ENCODE measurements at places on chromosomes 11 and 22.

GRCh38 chr22:19524170-19525115 is at the start of gene CLDN5:
TSS of gene CLDN5 (minus strand) at chr22:19524410. CDS start at chr22:19524255, 155 bp downstream.
- no peak for DNase-seq

- no peak for DNase-seq
Measured at GRCh38 chr11:124863137-124863825, 2.0 kb upstream of the ROBO3 start.

DNA sequence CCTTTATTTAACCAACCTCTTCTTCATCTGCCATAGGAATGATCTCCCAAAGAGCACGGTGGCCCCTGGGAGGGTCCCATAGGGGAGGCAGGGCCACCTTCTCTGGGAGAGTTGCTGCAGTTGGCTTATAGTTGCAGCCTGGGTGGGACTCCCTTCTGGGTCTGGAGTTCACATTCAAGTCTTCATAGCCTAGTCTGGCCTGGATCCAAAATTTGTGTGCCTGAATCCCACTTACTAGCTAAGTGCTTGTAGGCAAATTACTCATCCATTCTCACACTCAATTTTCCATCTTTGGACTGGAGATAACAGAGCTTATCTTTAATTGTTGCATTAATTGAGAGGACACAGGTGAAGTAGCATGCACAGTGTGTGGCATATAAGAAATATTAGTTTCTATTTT is 163.6 kb downstream of the GRIK4 start:
- no peak for DNase-seq

DNA sequence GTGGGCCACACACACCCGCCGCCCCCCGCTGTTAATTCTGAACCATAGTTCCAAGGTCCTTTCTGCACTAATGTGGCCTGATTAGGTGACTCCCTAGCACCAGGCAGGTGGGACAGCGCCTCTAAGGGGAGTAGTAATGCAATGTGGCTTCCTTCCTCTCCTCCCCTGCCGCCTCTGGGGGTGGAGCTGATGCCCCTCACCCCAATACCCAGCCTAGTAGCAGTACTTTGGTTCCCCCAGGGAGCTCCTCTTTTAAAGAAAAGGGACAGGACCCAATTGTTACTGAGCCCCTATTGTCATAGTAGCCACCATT is 14.4 kb downstream of the RTN4RL2 start:
- DNase-seq = no peak

DNA sequence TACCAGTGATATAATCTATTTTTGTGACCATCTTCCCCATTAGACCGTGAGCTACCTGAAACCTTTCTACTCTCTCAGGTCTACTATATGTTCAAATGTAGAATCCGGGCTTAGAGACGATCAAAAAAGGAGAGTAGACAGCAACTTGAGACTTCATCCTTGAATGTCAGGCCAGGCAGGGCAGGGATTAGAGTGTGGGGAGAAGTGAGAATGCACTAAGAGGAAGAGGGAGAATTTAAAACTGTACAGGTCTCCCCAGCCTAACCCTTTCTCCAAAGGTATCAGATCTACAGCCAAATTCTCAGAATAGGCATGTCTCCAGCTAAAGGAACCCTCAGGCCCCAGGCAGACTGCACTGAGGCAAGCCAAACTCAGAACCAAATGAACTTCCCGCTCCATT is 935 bp downstream of the LAMTOR1 start:
- no peak for DNase-seq

- DNase-seq = no peak
Measured at GRCh38 chr11:83823461-83824025, 537.4 kb upstream of the CCDC90B start.

GRCh38 chr22:45318558-45319323 is 9.0 kb downstream of the FAM118A start:
- DNase-seq = no peak

- no peak for DNase-seq
Measured at GRCh38 chr11:1755692-1756561, 5.5 kb upstream of the IFITM10 start.

- DNase-seq = no peak
Measured at GRCh38 chr22:22761606-22761962, 117.2 kb downstream of the GGTLC2 start.

GRCh38 chr22:42792909-42793847 is 63.9 kb downstream of the ARFGAP3 start:
- no peak for DNase-seq

GRCh38 chr11:8258289-8258688 is 5.4 kb downstream of the LMO1 start:
- DNase-seq = no peak

- no peak for DNase-seq
Measured at GRCh38 chr11:60634126-60634525, 65.3 kb upstream of the MS4A8 start.

DNA sequence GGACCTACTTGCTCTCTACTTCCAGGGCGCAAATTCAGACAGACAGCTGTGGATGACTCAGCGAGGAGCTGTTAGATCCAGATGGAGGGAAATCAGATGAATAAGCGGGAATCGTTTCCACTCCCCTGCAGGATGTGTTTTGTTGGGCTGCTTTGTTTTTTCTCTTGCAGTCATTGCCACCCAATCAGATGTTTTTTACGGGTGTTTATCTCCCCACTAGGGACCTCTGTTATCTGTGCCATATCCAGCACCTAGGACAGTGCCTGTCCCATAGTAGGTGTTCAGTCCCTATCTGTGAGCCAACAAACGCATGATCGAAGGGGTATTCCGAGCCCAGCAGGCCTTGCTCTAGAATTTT is 51.1 kb upstream of the PARVG start:
- DNase-seq = no peak

DNA sequence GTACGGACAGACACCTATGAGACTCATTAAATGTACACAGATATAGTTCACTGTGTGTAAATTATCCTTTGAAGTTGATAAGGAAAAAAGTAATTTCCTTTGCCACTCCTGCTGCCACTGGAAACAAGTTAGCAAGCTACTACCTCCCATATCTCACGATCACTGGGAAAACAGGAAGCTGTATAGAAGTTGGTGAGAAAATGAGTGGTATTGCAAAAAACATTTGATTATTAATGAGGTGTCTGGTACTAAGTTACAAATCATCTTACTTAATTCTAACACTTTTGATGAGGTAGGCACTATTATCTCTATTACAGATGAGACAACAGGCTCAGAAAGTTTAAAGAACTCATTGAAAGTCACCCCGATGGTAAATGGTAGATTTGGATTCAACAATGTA is 68.5 kb downstream of the GAB2 start:
- DNase-seq = no peak

- DNase-seq = no peak
Measured at GRCh38 chr11:67268962-67269268, 2.6 kb downstream of the GRK2 start.

GRCh38 chr11:119169282-119169719 is 776 bp downstream of the NLRX1 start:
- DNase-seq = no peak

DNA sequence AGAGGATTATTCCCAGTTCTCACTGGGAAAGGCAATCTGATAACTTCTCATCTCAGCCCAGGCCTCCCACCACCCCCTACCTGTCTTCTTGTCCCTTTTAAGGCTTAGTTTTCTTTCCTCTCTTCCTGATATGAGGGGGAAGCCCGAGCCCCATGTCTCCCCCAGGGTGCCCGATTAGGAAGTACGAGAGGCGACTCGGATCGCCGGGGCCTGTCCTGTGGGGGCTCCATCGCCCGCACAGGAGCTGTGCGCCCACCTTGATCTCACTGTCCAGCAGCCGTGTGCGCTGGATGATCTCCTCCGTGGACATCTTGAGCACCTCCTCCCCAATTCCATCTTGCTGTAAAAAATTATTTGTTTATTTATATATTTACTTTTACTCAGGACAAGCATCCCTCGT is 628 bp downstream of the PSMC3 start:
- no peak for DNase-seq

GRCh38 chr11:102971766-102972165 is 16.2 kb upstream of the MMP13 start:
- DNase-seq = no peak

DNA sequence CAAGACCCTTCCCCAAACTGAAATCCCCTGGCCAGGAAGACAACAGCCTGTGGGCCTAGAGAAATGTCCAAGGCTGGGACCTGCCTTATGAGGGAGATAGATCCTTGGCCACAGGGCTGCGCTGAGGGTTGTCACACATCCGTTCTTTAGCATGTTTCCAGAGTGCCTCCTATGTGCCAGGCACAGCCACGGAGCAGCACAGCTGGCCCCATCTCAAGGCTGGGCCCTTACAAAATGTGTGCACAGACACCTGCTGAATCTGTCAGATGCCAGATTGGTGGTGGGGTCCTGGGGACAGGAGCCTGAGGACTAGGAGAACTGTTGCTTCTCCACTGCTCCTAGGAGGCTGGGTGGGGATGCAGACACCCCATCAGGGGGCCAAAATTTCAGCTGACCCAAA is 11.2 kb downstream of the GRIK4 start:
- DNase-seq = no peak

- DNase-seq = no peak
Measured at GRCh38 chr22:23754980-23755636, 883 bp upstream of the VPREB3 start.

DNA sequence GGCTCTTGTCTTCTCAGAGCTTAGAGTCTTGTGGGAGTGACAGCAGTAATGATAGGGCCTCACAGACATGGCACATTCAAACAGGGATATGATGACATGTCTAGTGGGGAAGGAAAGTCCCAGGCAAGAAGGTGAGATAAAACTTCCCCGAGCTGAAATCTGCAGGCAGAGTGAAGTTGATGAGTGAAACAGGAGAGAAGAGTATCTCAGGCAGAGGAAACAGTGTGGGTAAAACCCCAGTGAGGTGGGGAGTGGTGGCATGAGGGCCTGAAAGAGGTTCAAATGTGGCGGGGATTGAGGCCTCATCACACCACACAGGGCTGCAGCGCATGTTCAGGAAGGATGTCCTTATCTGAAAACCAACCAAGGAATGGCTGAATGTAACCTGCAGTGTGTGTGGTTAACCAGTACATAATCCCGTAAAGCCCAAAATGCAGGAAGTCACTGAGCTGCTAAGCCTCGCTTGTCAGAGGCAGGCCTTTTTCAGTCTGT is 153.8 kb upstream of the E2F8 start:
- DNase-seq = no peak

GRCh38 chr22:27715106-27715505 is 86.5 kb downstream of the MN1 start:
- DNase-seq = no peak

- DNase-seq = peak; percentile 73
Measured at GRCh38 chr11:58900479-58901420, 38.5 kb upstream of the GLYATL1 start.

DNA sequence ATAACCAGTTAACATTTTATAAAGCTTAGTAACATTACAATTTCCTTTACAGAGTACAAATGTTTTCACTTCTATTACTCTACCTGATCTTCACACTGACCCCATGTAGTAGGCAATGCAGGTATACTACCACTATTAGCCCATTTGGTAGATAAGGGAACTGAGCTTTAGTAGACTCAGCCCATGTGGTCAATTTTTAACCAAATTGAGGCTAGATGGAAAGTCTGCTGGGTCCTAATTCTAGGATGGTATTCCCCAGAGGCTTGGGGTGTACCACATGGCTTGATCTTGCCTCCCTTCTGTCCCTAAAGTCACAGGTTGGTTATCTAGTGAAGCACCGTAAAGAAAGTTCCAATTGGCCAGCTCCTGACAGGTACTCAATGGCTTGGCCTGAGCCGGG is 48.2 kb downstream of the NRXN2 start:
- no peak for DNase-seq

DNA sequence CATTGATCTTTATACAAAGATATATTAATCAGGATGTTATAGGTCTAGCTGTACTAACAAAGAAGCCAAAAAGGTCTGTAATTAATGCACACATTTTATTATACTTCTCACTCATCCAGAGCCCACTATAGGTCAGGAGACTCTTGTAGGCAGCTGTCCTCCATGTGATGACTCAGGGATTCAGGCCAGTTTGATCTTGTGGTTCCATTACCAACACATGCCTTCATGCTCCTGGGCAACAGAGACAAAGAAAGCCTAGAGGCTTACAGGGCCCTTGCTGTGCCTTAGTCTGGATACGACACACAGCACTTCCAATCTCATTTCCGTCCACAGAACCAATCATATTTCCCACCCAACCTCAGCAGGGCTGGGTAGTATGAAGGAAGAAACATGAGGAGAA is 150.3 kb upstream of the NCAM1 start:
- DNase-seq = no peak
